ENCODE measurements at places on chromosomes 2 and 18.

DNA sequence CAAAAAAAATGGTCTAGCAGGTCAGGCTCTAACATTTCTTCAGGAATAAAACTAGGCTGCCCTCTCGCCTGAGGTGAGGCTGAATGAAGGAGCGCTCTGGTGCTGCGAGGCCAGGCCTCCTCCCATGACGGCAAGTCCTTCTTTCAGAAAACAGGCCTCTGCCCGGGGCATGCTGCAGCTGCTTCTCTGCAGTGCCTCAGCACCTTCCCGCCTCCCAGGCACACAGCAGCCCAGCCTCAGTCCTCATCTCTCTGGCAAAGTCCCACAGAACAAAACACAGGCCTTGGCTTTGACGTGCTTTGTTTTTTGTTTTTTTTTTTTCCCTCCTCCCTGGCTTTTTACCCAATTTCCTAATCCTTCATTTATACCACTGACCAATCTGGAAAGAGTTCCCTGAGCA lies 74.8 kb downstream of the BCL11A start:
- DNase-seq: no peak

GRCh38 chr2:238252766-238253630 lies 13.2 kb upstream of the HES6 start:
- DNase-seq: peak; percentile 70

- peak; percentile 63 for DNase-seq
Measured at GRCh38 chr2:217966423-217967070, 36.2 kb downstream of the TNS1 start.

DNA sequence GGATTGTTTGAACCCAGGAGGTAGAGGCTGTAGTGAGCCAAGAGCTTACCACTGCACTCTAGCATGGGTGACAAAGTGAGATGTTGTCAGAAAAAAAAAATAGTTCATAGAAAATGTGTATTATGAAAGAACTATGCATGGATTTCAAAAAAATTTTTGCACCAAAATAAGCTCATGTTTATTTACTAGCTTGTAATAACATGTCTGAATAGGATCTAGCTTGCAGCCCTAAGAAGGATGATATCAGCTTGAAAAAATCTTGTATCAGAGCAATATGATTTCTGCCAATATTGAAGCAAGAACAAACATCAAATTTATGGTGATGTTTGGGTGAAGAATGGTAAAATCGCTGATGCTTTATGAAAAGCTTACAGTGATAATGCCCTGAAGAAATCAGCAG lies 97.0 kb upstream of the RFX8 start:
- DNase-seq: no peak

GRCh38 chr2:175824243-175824642 lies 177.8 kb downstream of the LNPK start:
- DNase-seq: no peak

DNA sequence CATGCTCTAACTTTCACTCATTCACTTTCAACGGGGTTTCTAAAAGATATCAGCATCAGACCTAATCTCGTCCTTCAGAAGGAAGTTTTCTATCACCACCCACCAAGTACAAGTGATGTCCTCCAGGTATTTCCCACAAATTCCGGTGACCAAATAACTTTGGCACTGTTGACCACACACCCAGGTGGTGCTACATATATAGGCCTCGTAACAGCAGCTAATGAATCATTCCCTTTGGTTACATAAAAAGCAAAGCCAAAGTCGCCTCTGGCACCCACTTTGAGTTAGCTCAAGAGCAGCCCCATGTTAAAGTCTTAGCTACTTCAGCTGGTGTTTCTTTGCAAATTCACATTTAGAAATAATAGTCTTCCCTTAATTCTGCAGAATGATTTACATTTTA lies 138.2 kb upstream of the OSR1 start:
- no peak for DNase-seq

GRCh38 chr2:213237251-213237650 lies 47.0 kb upstream of the SPAG16 start:
- no peak for DNase-seq

DNA sequence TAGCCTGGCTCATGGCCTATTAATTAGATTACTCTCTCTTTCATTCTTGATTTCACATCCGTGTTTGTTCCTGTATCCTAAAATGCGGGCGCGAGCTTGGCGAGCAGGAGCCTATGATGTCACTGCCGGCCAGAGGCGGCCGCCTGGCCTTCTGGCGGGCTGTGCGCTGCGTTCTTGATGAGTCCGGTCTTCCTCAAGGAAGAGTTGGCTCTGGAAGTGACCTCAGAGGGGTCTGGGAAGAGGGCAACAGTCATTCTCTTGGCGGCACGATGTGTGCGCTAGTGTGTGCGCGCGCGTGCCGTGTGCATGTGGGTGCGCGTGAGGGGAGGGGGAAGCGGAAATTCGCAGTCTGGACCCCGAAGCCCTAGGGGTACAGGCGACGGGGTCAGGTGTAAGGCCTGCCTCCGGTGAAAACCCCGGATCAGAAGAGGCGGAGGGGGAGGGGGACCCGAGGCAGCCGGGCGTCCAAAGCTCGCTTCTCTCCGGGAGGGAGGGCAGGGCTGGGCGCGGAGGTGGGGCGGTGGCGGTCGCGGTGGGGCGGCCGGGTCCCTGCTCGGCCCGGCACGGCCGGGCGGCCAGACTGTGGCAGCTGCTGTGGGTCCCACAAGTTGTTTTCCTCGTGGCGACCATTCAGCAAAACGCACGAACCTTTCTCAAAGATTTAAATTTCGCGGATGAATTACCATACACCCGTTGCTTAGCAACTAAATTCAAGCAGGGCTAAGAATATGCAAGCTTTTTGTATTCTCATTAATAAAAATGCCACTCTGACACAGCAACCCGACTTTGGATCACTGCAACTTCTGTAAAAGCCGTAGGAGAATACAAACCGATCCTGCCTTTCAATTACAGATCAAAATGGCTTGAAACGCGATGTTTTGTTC lies 8.4 kb downstream of the POU3F3 start:
- DNase-seq: peak; percentile 71

- no peak for DNase-seq
Measured at GRCh38 chr2:20868377-20868776, 45.5 kb upstream of the LDAH start.

DNA sequence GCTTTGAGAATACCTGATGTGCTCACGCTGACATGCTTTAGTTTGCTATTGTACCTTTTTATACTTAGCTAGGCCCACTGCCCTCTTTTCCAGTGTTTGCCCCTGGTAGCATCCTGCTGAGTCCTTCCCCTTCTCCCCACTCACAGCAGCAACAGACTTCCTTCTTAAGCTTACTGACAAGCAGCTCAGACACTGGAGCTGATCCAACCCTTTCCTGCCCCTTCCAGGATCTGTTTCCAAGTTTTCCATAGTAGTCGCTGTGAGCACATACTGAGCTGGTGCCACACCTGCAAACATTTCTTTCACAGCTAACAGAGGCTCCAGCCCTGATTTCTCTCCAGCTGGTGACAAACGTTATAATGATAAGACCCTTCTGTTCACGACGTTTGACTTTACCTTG lies 991.4 kb upstream of the CELF4 start:
- no peak for DNase-seq

DNA sequence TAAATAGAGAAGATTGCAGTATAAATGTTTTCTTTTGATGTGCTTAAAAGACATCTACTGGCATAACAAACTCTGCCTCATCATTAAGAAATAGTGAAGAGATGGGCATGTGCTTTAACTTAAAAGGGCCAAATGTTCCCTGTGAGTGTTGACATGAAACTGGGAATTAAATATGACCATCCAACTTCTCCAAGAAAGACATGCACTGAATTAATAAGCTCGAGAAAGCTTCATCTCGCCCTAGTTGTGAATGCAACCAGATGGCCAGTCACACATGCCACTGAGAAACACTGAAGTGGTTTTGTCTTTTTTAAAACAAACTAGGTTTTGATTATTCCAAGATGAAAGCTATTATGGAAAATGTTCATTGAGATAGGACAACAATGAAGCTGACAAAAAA lies 479.2 kb downstream of the RIT2 start:
- no peak for DNase-seq

GRCh38 chr2:200742426-200742825 lies 69.3 kb upstream of the BZW1 start:
- peak; percentile 94 for DNase-seq

DNA sequence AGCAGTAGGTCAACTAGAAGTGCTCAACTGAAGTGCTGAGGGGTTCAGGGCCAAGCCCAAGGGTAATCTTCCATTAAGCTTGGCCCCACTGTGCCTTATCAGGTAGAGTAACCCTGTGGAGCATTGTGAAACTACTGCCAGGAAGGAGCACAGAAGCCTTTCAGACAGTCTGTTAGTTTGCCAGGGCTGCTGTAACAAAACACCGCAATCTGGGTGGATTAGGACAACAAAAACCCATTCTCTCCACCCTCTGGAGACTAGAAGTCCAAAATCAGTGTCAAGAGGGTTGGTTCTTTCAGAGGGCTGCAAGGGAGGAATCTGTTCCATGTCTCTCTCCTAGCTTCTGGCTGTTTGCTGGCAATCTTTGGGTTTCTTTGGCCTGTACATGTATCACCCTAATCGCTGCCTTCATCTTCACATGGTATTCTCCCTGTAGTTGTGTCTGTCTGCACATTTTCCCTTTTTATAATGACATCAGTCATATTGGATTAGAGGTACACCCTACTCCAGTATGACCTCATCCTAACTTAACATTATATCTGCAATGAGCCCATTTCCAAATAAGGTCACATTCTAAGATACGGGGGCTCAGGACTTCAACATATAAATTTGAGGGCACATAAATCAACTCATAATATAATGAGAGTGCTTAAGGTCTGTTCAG lies 21.2 kb downstream of the VIT start:
- no peak for DNase-seq

- no peak for DNase-seq
Measured at GRCh38 chr2:32663864-32664263, 36.0 kb downstream of the TTC27 start.

- no peak for DNase-seq
Measured at GRCh38 chr2:16281451-16282335, 341.3 kb downstream of the MYCN start.

DNA sequence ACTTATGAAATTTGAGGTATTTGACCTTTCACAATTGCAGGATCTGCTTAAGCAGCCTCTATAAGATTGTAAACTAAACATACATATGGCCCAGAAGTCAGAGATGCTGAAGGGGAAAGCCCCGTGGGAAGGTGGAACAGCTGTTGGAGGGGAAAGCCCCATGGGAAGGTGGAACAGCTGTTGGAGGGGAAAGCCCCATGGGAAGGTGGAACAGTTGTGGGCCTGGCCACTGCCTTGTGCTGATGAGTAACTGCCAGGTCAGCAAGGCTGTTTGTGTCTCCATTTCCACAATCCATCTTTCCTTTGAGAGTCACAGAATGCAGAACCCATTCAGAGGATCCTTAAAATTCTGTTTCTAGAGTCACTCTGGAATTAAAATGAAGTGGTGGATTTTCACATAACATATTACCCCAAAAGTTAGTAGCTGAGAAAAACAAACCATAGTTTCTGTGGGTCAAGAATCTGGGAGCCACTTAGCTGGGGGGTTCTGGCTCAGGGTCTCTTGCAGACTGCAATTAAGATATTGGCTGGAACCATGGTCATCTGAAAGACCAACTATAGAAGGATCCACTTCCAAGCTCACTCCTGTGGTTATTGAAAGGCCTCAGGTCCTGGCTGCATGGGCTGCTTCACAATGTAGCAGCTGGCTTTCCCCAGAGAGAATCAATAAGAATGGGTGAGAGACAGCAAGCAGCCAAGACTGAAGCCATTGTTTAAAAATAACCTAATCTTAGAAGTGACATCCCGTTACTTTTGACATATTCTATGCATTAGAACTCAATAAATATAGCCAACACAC lies 86.6 kb upstream of the CAVIN2 start:
- no peak for DNase-seq

DNA sequence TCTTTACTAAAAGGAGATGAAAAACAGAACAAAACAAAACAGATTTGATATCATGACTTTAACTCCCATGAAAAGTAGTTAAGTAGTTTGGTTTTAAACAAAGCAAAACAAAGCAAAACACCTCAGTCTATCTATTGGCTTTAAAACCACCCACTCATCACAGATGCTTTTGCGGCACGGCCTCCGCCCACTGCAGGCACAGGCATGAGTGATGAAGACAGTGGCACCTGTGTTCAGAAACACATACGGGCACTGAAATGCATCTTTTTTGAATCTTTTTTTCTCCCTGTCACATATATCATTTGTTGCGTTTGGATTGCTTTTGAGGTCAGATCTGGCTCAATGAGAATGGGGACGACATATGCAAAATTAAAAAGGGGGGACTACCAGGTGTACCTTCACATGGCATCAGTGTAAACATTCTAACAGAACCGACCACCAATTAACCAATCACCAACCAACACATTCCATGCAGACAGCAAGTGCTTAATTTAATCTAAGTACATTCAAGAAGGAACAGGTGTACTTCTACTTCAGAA lies 147.4 kb upstream of the REV1 start:
- no peak for DNase-seq

GRCh38 chr18:29644276-29644675 lies 1398.3 kb downstream of the DSC3 start:
- DNase-seq: no peak

GRCh38 chr2:190535586-190535985 lies 1.1 kb upstream of the NEMP2 start:
- DNase-seq: no peak

GRCh38 chr2:109450574-109451273 lies 163.0 kb downstream of the SEPTIN10 start:
- DNase-seq: peak; percentile 87

DNA sequence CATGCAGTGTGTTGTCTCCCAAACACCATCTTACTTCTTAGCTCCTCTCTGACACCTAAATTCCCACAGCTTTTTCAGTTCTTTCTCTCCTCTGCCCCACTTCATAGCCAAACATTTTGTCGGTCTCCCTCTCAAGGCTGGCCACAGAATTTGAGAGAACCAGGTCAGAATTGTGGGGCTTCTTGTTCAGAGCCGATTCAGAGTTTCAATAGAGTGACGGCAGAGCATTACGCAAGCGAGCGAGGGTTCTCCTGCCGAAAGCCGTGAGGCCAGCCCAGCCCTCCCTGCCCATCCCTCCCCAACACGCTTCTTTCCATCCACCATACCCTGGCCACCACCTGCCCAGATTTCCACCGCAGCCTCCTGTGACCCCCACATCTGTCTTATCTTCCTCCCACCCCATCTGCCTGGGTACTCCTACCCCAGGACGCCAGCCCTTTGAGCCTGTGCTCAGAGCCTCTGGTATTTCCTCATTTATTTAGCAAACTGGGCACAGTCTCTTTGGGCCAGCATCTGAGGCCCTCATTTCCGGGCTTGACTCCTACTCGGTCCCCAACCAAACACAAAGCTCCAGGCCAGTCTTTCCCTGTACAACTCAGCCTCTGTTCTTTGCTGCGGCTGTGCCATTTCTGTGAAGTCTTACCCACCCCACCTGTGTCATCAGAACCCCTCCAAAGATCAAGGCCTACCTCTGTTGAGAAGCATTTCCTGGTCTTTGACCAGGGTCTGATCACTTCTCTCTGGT lies 70.0 kb upstream of the MAP4K4 start:
- no peak for DNase-seq
